ENCODE measurements at places on chromosomes 16 and 17.

DNA sequence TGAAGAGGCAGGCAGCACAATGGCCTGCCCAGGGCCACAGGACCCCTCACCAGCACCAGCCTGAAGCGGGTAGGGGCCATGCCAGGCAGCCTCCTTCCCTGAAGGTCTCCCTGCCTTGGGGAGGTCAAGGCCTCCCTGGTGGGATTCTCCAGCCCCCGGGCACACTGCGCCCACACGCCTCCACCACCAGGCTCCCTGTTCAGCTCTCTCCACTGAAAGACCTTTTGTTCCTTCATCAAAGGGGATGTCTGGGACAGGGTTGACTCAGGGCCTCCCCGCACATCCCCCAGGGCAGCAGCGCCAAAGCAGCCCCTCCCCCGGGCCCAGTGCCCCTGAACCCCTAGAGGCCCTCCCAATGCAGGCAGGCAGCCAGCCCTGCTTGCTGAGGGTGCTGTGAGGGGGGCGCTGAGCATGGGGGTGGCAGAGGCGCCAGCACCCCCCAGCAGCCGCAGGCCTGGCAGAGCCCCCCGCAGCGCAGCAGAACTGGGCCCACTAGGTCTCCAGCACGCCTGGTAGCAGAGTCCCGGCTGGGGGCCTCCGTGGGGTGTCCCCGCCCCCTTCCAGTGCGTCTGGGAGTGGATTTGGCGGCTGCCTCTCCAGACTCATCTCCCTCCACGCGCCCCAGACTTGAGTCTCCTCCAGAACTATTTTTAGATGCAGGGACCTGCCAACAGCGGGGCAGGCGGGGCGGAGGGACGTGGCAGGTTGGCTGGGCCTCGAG lies 13.1 kb downstream of the BCAR1 start:
- H3K4me3 ChIP-seq: no peak overlapping the region
- no peak for DNase-seq

GRCh38 chr16:1651974-1652312 lies 26.1 kb upstream of the JPT2 start:
- H3K27ac ChIP-seq: peak overlapping the region; percentile 60
- DNase-seq: no peak
- peaks cover 40% of the 10 kb centered on the region for H3K36me3 ChIP-seq

DNA sequence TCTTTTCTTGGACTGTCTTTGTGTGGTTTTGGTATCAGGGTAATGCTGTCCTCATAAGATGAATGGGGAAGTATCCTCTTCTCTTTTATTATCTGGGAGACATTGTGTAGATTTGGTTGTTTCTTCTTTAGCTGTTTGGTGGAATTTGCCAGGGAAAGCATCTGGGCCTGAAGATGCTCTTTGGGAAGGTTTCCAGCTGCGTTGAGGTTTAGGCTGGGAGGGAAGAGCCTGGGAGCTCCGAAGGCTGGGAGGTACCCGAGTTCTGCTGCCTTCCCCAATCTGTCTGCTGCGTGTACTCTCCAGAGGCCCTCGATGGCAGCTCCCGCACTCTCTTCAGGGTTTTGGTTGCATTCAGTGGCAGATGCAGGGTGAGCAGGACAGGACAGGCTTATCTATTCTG lies 25.6 kb upstream of the CRISPLD2 start:
- no peak overlapping the region for H3K4me3 ChIP-seq
- no peaks in the 10 kb centered on the region for H3K27me3 ChIP-seq
- H3K27ac ChIP-seq: no peak overlapping the region
- H3K4me1 ChIP-seq: no peaks in the 10 kb centered on the region
- H3K36me3 ChIP-seq: no peaks in the 10 kb centered on the region

- H3K27me3 ChIP-seq: no peaks in the 10 kb centered on the region
- H3K27ac ChIP-seq: no peak overlapping the region
- H3K36me3 ChIP-seq: no peaks in the 10 kb centered on the region
- H3K4me3 ChIP-seq: no peak overlapping the region
Observed at GRCh38 chr16:83130039-83130438, 503.3 kb downstream of the CDH13 start.

DNA sequence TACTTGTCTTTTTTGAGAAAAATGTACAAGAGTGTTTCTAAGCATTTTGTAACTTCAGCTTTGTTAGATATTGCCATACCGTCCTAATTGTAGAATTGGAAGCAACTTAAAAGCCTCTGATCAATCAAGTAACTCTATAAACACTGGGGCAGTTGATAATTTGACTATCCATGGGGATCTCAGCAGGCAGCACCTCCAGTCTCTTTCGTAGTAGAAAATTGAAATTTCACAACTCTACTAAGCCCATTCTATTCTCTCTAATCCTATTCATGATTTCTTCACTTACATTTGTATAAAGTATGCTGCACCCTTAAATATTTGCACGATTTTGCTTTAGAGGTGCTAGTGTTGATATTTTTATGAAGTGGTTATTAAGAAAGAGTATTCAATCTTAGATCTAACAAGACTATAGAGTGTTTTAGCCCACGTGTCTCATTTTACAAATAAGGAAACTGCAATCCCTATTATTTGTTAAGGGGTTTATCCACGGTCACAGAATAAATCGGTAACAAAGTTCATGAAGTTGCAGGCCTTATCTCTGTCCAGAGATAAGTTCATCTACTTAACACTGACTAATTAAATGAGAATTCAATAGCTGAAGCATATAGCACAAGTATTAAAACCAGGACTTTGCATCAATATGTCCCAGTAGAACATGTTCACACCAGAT lies 10.9 kb downstream of the ABCA6 start:
- H3K4me3 ChIP-seq: no peak overlapping the region
- H3K36me3 ChIP-seq: no peaks in the 10 kb centered on the region
- DNase-seq: no peak
- H3K27me3 ChIP-seq: no peaks in the 10 kb centered on the region
- no peaks in the 10 kb centered on the region for H3K4me1 ChIP-seq
- H3K27ac ChIP-seq: no peak overlapping the region

DNA sequence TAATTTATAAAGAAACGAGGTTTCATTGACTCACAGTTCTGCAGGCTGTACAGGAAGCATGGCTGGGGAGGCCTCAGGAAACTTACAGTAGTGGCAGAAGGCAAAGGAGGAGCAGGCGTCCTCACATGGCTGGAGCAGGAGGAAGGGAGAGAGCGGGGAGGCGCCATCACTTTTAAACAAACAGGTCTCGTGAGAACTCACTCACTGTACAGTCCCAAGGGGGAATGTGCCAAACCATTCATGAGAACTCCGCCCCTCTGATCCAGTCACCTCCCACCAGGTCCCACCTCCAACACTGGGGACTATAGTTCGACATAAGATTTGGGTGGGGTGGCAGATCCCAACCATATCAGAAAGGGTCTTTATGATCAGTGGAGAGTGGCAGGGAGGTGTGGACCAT lies 392.4 kb upstream of the TNRC6C start:
- no peaks in the 10 kb centered on the region for H3K36me3 ChIP-seq
- no peak overlapping the region for H3K27ac ChIP-seq
- H3K4me3 ChIP-seq: no peak overlapping the region
- peaks cover 23% of the 10 kb centered on the region for H3K27me3 ChIP-seq
- no peaks in the 10 kb centered on the region for H3K4me1 ChIP-seq
- no peak for DNase-seq

- peaks cover 41% of the 10 kb centered on the region for H3K4me1 ChIP-seq
- peak overlapping the region; percentile 85 for H3K27ac ChIP-seq
- peaks cover 2% of the 10 kb centered on the region for H3K36me3 ChIP-seq
- peaks cover 47% of the 10 kb centered on the region for H3K27me3 ChIP-seq
Observed at GRCh38 chr17:8125947-8126490, 2.1 kb upstream of the HES7 start.

GRCh38 chr17:82216301-82217119 lies 3.9 kb upstream of the CCDC57 start:
- no peaks in the 10 kb centered on the region for H3K27me3 ChIP-seq
- H3K4me3 ChIP-seq: peak overlapping the region; percentile 32
- peak; percentile 66 for DNase-seq
- peak overlapping the region; percentile 67 for H3K27ac ChIP-seq
- no peaks in the 10 kb centered on the region for H3K36me3 ChIP-seq

DNA sequence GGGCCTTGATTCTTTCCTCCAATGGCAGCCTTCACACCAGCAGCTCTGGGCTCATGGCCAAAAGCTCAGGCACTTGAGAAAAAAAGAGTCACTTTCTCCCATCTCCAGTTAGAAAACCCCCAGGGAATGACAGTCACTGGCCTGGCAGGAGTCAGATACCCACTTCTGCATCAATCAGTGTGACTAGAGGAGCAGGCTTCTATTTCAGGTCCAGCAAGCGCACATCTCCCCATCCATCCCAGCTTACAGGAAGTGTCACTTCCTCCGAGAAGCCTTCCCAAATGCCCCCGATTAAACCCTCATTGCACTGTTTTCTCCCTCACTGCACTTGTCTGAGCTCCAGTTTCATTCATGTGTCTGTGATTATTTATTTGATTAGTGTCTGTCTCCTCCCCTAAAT lies 30.4 kb upstream of the CCL1 start:
- H3K4me1 ChIP-seq: peaks cover 41% of the 10 kb centered on the region
- no peak overlapping the region for H3K27ac ChIP-seq
- peaks cover 2% of the 10 kb centered on the region for H3K36me3 ChIP-seq
- DNase-seq: no peak

GRCh38 chr17:57622683-57623433 lies 122.2 kb downstream of the CCDC182 start:
- peaks cover 12% of the 10 kb centered on the region for H3K36me3 ChIP-seq
- no peak for DNase-seq
- H3K4me1 ChIP-seq: peaks cover 13% of the 10 kb centered on the region
- H3K4me3 ChIP-seq: no peak overlapping the region
- peak overlapping the region; percentile 31 for H3K27ac ChIP-seq

GRCh38 chr16:23689442-23690187 lies 10.9 kb downstream of the PLK1 start:
- no peak for DNase-seq
- H3K4me3 ChIP-seq: no peak overlapping the region
- H3K4me1 ChIP-seq: peaks cover 3% of the 10 kb centered on the region
- H3K36me3 ChIP-seq: peaks cover 50% of the 10 kb centered on the region
- no peak overlapping the region for H3K27ac ChIP-seq
- H3K27me3 ChIP-seq: no peaks in the 10 kb centered on the region

- H3K4me3 ChIP-seq: no peak overlapping the region
- H3K27me3 ChIP-seq: no peaks in the 10 kb centered on the region
- H3K4me1 ChIP-seq: no peaks in the 10 kb centered on the region
- no peak for DNase-seq
Observed at GRCh38 chr16:761625-762513, 1.3 kb downstream of the MSLN start.

DNA sequence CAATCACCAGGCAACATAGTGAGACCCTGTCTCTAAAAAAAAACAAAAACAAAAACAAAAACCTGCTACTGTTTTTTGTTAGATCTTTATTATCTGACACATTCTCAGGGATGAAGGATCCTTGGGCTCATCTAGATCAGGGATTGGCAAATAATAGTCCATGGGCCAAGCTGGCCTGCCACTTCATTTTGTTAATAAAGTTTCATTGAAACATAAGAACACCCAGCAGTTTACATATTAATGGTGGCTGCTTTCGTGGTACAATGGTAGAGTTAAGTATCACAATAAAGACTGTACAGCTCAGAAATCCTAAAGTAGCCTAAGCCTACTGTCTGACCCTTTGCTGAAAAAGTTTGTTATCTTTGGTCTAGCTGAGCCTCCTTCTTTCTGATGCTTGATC lies 32.9 kb upstream of the CLEC18A start:
- no peak overlapping the region for H3K27ac ChIP-seq
- DNase-seq: no peak
- peaks cover 9% of the 10 kb centered on the region for H3K36me3 ChIP-seq
- no peaks in the 10 kb centered on the region for H3K4me1 ChIP-seq
- H3K27me3 ChIP-seq: no peaks in the 10 kb centered on the region
- H3K4me3 ChIP-seq: no peak overlapping the region

- no peak overlapping the region for H3K27ac ChIP-seq
- DNase-seq: no peak
- H3K27me3 ChIP-seq: peaks cover 14% of the 10 kb centered on the region
- peaks cover 6% of the 10 kb centered on the region for H3K4me1 ChIP-seq
- no peak overlapping the region for H3K4me3 ChIP-seq
Observed at GRCh38 chr16:11642765-11643116, 25.5 kb upstream of the SNN start.

Measured in T-helper 2 cell treated with Interferon-gamma antibody and Interleukin-4, amounts not matched to agents 5 μg/mL and 100 μg/mL, for 36 hours (primary cell).